SK-N-SH treated with all-trans-retinoic acid at 6 μM for 48 hours (cell line): ENCODE measurements at places on chromosomes 2 and 18.

- ATAC-seq, result no peak
Observed at GRCh38 chr2:233092432-233093165, 32.5 kb downstream of the INPP5D start.

- ATAC-seq, result no peak
Observed at GRCh38 chr2:128421861-128422311, 103.2 kb upstream of the HS6ST1 start.

- ATAC-seq, result no peak
Observed at GRCh38 chr2:33380001-33380609, 96.3 kb upstream of the RASGRP3 start.

DNA sequence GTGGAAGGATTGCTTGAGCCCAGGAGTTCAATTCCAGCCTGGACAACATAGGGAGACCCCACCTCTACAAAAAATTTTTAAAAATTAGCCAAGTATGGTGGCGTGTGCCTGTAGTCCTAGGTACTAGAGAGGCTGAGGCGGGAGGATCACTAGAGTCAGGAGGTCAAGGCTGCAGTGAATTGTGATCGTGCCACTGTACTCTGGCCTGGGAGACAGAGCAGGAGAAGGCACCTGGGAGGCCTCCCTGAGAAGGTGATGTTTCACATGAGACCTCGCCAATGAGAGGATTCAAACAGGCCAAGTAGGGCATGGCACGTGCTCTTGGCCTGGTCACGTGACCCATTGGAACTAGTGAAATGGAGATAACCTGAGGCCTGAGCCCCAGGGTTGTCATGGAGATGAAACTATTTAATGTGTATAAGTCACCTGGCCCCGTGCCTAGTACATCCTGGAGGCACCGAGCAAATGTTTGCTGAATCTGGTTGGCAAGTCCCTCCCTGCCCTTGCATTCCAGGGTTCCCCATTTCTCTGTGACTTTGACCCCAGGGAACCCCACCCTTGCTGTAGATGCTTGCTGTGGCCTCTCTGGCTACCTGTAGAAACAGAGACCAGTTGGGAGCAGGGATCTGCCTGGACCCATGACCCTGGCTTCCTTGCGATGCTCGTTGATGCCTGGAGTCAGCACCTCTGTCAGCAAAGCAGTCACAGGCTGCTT, 26.1 kb upstream of the ROCK2 start:
- ATAC-seq, result no peak

GRCh38 chr2:153532140-153532539, 53.6 kb upstream of the RPRM start:
- no peak for ATAC-seq

- no peak for ATAC-seq
Observed at GRCh38 chr2:15348636-15349035, 212.5 kb downstream of the NBAS start.

GRCh38 chr18:3283253-3283863, 21.4 kb downstream of the MYL12B start:
- no peak for ATAC-seq

DNA sequence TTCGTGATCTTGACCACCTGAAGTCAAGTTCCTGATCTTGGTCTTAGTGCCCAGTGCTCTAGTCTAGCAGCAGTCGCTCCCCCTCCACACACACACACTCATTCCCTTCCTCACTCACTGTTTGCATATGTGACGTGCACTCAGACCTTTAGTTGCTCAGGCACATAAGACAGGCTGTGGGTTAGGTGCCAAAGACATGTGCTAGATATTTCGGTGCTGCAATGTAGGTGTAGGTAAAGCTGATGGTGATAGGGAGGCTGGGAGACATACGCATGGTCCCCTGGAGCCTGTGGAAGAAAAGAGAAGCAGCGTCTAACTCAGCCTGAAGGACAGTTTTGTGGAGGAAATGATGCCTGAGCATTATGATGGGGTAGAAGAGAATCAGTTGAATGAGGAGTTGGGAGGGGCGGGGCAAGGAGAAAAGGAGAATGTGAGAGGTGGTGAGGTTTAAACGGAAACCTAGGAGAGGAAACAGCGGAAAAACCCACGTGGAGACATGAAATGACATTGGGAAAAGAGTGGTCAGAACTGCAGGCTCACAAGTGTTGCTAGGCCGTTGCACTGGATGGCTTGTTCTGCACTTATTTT, 3.8 kb downstream of the TTC39C start:
- no peak for ATAC-seq

DNA sequence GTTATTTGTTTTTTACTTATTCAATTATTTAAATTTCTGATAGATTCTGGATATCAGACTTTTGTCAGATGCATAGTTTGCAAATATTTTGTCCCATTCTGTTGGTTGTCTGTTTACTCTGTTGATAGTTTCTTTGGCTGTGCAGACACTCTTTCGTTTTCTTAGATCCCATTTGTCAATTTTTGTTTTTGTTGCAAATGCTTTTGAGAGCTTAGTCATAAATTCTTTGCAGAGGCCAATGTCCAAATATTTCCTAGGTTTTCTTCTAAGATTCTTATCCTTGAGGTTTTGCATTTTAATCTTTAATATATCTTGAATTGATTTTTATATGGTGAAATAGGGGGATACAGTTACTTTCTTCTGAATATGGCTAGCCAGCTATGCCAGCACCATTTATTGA, 112.7 kb upstream of the SESTD1 start:
- no peak for ATAC-seq

DNA sequence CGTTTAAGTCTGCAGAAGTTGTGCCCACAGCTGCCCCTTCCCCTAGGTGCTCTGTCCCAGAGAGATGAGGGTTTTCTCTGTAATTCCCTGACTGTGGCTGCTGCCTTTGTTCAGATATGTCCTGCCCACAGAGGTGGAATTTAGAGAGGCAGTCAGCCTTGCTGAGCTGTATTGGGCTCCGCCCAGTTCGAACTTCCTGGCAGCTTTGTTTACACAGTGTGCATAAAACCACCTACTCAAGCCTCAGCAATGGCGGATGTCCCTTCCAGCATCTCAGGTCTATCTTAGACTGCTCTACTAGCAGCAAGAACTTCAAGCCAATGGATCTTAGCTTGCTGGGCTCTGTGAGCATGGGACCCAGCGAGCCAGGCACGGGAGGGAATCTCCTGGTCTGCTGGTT, 48.1 kb downstream of the LHCGR start:
- ATAC-seq, result no peak

- ATAC-seq, result no peak
Observed at GRCh38 chr2:5594249-5594695, 97.9 kb upstream of the SOX11 start.

DNA sequence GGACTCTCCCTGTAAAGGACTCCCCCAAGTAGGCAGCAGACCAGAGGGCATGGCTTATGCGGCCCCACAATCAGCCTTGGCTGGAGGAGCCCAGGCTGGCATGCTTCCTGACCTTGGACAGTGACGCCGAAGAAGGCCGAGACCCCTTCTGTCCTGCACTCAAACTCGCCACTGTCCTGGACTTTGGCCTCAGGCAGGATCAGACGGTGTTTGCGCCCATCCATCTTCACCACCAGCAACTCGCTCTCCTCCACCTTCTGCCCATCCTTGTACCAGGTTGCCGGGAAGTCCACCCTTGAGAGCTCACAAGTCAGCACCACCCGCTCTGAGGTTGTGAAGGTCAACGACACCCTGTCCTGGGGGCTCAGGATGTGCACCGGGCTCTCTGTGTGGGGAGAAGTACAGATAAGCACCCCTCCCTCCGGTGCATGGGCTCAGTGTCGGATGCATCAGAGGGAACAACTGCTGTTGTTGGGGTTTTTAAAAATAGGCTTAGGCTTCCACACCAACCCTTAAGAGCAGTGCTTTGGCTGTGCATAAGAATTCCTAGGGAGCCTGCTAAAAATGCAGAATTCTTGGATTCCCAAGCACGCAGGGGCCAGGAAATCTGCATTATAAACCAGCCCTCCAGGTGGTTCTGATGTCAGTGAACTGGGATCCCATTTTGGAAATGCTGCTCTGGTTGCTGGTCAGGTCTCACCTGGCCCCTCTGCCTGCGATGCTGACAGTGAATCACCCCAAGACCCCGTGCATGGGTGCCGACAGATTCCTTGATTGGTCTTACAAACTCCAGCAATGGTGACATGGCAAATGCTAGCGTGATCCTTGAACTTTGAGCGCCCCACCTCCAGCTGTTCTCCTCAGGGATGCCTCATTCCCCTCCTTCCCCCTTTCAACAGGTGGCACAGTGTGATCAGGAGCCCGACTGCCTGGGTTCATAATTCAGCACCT, 5.9 kb downstream of the OBSL1 start:
- ATAC-seq, result no peak

DNA sequence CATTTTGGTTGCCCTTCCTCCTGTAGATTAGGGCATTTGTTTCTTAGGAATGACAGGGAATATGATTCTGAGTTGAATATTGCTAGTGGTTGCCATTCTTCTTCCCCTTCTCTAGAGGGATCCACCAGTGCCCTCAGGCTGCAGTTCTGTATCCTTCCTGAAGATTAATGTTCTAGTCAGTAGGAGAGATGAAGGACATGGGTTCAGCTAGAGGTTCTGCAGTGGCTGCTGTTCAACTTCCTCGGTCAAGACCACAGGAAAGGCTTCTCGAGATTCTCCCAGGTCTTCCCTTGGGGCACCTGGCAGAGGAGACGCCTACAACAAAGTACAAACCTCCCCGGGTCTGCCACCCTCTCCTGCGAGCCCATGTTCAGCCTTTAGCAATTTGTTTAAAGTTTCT, 325.5 kb downstream of the AFF3 start:
- no peak for ATAC-seq
